ENCODE measurements at places on chromosomes 6 and 20.

DNA sequence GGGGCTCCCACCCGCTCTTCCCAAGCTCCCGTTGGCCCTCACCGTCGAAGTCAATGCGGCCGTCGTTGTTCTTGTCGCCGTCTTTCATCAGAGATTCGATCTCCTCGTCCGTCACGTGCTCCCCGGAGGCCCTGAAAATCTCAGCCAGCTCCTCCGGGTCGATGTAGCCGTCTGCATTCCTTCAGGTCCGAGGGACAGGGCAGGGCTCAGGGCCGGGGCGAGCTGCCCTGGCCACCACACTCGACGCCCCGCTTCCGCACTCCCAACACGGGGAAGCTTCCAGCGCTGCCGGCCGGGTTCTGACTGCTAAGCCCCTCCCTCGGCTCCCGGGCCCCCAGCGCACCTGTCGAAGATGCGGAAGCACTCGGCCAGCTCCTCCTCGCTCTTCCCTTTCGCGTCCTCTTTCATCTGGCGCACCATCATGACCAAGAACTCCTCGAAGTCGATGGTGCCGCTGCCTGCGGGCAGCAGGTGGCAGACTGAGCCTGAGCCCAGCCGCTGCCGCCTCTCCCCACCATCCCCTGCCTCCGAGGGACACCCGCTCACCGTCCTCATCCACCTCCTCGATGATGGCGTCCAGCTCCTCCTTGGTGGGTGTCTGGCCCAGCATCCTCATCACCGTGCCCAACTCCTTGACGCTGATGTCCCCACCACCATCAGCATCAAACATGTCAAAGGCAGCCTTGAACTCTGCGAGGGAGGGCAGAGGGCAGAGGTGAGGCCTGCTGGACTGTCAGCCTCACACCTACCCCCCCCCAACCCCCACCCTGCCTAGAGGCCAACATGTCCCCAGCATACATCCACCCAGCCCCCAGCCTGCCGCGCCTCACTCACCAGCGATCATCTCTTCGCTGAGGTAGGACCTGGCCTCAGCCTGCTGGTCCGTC is 2.9 kb downstream of the TNNC2 start:
- DNase-seq = no peak

GRCh38 chr20:52268184-52268749 is 76.7 kb upstream of the ZFP64 start:
- no peak for DNase-seq

GRCh38 chr20:3696200-3696599 is 14.4 kb upstream of the ADAM33 start:
- no peak for DNase-seq

GRCh38 chr6:136812174-136812573 is 10.2 kb upstream of the PEX7 start:
- DNase-seq = no peak

DNA sequence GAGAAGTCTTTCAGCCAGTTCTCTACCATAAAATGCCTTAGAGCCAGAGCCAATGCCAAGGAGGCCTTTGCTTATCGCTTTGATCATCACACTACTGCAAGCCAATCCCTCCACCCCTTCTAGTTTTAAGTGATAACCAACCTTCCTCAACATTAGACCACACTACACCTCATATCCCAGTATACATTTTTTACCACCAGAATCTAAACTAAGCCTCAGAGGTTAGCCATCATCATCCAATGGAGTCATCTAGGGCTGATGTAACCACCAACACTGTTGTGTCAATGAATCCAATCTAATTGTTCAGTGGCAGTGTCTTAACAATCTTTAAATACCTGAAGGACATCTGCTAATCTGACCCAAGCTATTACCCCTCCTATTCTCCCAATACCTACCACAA is 6.4 kb downstream of the ZUP1 start:
- no peak for DNase-seq

DNA sequence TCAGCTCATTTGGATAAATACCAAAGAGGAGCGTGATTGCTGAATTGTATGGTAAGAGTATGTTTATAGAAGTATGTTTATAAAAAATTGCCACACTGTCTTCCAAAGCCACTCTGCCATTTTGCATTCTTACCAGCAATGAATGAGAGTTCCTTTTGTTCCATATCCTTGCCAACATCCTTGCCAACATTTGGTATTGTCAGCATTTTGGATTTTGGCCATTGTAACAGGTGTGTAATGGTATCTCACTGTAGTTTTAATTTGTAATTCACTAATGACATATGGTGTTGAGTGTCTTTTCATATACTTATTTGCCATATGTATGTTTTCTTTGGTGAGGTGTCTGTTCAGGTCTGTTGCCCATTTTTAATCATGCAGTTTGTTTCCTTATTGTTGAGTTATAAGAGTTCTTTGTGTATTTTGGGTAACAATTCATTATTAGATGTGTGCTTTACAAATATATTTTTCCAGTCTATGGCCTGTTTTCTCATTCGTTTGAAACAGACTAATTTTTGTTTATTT is 520.2 kb upstream of the SOX4 start:
- no peak for DNase-seq

- peak; percentile 17 for DNase-seq
Observed at GRCh38 chr6:102619585-102619984, 1226.1 kb downstream of the GRIK2 start.

GRCh38 chr6:166556863-166557322 is 29.6 kb downstream of the RAMACL start:
- DNase-seq = peak; percentile 47

DNA sequence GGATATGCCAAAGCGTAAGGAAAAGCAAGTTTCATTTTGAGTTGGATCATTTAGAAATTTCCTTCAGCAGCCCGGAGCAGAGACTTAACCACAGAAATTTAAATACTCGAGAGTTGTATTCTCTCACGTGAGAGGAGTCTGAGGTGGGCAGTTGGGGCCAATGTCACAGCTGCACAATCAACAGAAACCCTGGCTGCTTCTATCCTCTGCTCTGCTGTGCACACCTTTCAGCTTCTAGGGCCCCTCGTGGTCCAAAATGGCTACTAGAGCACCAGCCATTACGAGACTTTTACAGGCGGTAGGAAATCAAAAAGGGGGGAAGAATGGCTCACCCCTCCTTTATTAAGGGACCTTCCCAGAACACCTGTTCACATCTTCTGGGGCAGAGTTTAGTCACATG is 153.9 kb downstream of the TAF4 start:
- DNase-seq = no peak

DNA sequence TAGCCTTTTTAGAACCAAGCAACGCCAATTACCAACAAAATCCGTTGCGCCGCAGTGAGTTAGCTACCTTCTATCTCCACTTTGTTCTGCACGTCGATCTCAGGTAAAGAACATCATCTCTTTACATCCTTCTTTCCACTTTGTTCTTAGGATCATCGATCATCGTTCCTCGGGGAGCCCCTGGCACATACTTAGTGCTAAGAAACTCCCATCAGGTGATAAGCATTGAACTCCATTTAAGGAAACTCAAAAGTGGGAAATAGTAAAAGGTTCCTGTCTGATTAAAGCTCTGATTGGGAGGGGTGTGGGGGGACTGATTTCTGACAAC is 227.0 kb upstream of the PRSS16 start:
- no peak for DNase-seq

DNA sequence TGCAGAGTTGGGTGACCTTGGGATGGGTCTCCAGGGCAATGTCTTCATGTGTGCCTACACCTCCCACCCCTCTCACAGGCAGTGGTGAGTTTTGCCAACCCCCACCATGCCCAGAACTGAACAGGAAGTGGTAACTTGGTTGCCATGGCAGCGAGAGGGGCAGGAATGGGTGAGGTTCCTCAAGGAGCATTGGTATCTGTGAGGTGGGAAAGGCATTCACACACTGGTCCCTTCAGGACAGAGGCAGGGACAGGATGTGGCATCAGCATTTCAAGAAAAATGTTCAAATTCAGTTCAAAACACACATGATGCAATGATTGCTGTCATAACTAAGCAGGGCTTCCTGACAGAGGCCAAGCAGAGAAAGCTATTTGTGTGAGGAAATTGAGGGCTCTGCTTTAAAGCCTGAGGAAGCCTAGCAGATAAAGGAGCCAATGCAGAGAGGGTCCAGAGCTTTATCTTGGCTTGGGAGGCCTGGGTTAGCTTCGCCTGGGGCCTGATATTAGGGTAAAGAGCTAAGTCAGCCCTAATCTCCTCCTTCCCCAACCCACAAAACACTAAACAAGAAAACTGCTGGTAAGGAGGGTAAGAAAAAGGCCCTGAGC is 551 bp downstream of the TREML2 start:
- no peak for DNase-seq

GRCh38 chr20:13425381-13426135 is 204.5 kb downstream of the ISM1 start:
- DNase-seq = no peak

GRCh38 chr6:46170357-46171289 is at the start of gene ENPP5:
Gene ENPP5, minus strand, starts transcription at chr6:46170980. Its CDS starts 2,718 bp downstream, at chr6:46168262.
- no peak for DNase-seq

DNA sequence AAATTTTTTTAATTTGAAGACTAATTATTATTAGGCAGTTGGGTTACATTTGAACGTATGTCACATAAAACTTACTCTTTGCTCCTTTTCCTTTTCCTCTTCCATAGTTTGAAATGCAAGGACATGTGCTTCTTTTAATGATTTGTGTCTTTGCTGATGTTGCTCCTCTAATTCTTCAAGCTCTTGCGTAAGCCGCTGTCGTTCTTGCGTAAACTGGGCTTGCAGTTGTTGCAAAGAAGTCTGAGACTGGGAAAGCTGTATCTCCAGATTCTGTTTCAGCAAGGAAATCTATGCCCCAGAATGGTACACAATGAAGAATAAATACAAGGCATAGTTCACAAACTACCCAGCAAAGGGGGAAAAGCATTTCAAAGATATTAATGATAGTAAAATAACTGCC is 45.1 kb upstream of the MCM9 start:
- no peak for DNase-seq

DNA sequence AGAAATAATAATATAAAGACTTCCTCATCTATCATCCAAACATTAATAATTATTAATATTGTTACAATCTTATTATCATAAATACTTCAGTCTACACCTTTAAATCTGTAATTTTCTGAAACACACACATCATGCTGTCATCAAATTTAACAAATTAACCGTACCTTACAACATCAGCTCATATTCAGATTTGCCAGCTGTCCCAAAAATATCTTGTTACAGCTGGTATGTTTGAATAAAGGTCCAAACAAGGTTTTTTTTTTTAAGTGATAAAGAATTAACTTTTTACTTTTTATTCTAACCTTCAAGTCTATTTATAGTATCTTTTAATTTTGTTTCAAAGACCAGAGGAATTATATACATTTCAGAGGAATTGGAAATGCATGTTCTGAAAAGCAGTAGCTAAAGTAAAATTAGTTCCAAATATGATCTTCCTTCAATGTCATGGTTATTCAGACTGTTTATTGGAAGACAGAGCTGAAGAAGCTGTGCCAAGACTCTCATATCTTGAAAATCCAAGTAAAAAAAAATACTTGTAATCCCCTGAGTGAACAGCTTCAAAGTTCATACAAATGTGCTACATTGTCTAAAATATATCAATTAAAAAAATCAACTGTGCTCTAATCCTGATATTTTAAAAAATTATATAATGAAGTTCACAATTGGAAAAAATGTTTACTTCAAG is 161.7 kb upstream of the BMP5 start:
- DNase-seq = no peak

DNA sequence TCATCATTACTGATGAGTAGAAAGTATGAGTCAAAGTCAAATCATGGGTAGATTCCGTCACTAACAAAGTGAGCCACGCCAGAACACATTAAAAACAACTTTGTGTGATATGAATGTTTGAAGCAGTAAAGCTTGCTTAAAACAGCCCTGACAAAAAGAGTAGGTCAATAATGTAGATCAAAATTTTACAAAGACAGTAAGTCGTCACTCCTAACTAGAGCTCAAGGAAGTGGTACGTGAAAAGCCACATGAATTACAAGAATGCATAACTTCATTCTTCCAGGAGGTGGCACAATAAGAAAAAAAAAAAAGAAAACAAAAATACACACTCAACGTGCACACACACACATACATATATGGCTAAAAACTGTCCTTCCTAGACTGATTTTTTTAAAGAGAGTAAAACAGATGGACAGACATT is 69.9 kb downstream of the HACE1 start:
- peak; percentile 67 for DNase-seq

- no peak for DNase-seq
Observed at GRCh38 chr20:53847139-53847836, 223.1 kb downstream of the BCAS1 start.

GRCh38 chr6:155623450-155624178 is 168.0 kb upstream of the NOX3 start:
- DNase-seq = no peak

- no peak for DNase-seq
Observed at GRCh38 chr6:162638931-162639574, 88.5 kb downstream of the PRKN start.

- no peak for DNase-seq
Observed at GRCh38 chr6:69593706-69594105, 203.1 kb downstream of the LMBRD1 start.

- DNase-seq = no peak
Observed at GRCh38 chr6:130697271-130697994, 129.8 kb upstream of the SMLR1 start.

GRCh38 chr6:158752613-158753012 is 66.6 kb downstream of the EZR start:
- no peak for DNase-seq

GRCh38 chr6:86558318-86558717 is 379.0 kb upstream of the HTR1E start:
- DNase-seq = no peak

GRCh38 chr6:23584134-23584763 is 541.8 kb upstream of the NRSN1 start:
- no peak for DNase-seq

GRCh38 chr6:144351379-144352127 is 66.4 kb downstream of the UTRN start:
- DNase-seq = no peak

DNA sequence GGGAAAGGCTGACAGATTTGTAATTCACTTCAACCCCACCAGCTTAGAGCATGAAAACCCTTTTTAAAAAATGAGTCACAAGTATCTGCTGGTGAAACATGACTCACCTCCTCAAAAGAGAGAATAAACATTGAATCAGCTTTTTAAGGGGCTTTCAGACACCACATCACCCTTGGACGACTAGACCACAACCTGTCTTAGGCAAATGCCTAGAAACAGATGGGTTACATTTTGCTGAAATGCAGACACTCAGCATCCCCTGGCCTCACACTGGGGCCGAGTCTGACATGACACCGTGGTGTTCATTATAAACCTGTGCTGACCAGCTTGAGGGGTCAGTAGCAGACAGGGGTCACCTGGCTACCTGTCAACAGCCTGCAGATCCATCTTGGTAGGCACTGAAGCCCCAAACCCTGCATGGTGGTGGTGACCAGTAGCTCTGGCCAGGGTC is 175.3 kb upstream of the CST7 start:
- peak; percentile 46 for DNase-seq

GRCh38 chr20:57678340-57678739 is 31.5 kb downstream of the PMEPA1 start:
- no peak for DNase-seq

GRCh38 chr6:85685713-85686112 is 43.0 kb upstream of the SYNCRIP start:
- no peak for DNase-seq

DNA sequence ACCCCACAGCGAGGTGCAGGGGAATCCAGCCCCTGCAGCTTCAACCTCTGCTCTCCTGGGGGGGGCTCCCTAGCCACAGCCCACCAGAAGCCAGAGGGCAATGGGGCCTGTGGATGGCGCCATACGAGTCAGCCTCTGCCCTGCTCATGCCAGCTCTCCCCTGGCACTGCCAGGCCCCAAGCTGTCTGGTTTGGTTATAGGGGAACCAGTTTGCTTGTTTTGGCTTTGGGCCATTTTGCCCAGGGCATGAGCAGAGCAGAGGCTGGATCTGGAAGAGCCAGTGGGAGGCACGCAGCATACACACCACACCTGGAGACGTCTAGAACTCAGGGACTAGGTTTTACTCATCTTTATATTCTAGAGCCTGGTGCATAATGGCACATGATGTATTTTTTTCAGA is 66.7 kb upstream of the SLC22A16 start:
- no peak for DNase-seq

All from SW 1271 (cell line).